Left ventricle myocardium superior (tissue), 1 donor: ENCODE measurements at places on chromosomes 2 and 18. TPM values are rescaled to one million over a fixed set of nuclear protein-coding genes. Genes with fewer than 3 reads are reported as not detected.

TUBB8B gene
- not detected for total RNA-seq

FRZB gene
- total RNA-seq: 1.1 TPM

ST6GAL2 gene
- total RNA-seq: 0.12 TPM

ALKAL2 gene
- 1.3 TPM for total RNA-seq

SCG2 gene
- total RNA-seq: not detected

CSRNP3 gene
- total RNA-seq: 4.2 TPM

MPP4 gene
- not detected for total RNA-seq

METTL4 gene
- total RNA-seq: 5.9 TPM

GDF7 gene
- total RNA-seq: 0.32 TPM

CYRIA gene
- total RNA-seq: 4.6 TPM

EHD3 gene
- total RNA-seq: 32.4 TPM

RAB31 gene
- total RNA-seq: 7.6 TPM

DOCK10 gene
- 2.3 TPM for total RNA-seq

MC4R gene
- not detected for total RNA-seq

TBR1 gene
- not detected for total RNA-seq
